Mesenteric fat pad (tissue), 1 donor: ENCODE measurements at places on chromosomes 3 and 15. TPM values are rescaled to one million over a fixed set of nuclear protein-coding genes. Genes with fewer than 3 reads are reported as not detected.

The NR2E3 gene
- not detected for total RNA-seq

The PLXND1 gene
- total RNA-seq: 265 TPM

The CASR gene
- total RNA-seq: not detected

The GOLGA8Q gene
- total RNA-seq: 0.96 TPM

The PLA2G4D gene
- total RNA-seq: not detected

The ZNF620 gene
- 2.7 TPM for total RNA-seq

The TMEM108 gene
- 1.5 TPM for total RNA-seq

The PRR23E gene
- total RNA-seq: not detected

The TMEM212 gene
- total RNA-seq: not detected

The SI gene
- 1.0 TPM for total RNA-seq

The LRRC31 gene
- not detected for total RNA-seq

The PIAS1 gene
- 37.3 TPM for total RNA-seq

The SLC26A6 gene
- total RNA-seq: 11.5 TPM

The TM4SF4 gene
- total RNA-seq: 1.7 TPM

The PLSCR5 gene
- not detected for total RNA-seq

The NOX5 gene
- total RNA-seq: 0.19 TPM

The SAXO2 gene
- 4.0 TPM for total RNA-seq

The CHST13 gene
- 2.3 TPM for total RNA-seq

The TIGIT gene
- total RNA-seq: 0.42 TPM

The GPR87 gene
- total RNA-seq: not detected

The AMIGO3 gene
- not detected for total RNA-seq

The HDC gene
- 3.2 TPM for total RNA-seq
